ENCODE measurements at places on chromosomes 16 and 17. TPM values are rescaled to one million over a fixed set of nuclear protein-coding genes. Genes with fewer than 3 reads are reported as not detected.
A peak's percentile ranks its signal among the peaks of the same experiment; 100 is the strongest.

DNA sequence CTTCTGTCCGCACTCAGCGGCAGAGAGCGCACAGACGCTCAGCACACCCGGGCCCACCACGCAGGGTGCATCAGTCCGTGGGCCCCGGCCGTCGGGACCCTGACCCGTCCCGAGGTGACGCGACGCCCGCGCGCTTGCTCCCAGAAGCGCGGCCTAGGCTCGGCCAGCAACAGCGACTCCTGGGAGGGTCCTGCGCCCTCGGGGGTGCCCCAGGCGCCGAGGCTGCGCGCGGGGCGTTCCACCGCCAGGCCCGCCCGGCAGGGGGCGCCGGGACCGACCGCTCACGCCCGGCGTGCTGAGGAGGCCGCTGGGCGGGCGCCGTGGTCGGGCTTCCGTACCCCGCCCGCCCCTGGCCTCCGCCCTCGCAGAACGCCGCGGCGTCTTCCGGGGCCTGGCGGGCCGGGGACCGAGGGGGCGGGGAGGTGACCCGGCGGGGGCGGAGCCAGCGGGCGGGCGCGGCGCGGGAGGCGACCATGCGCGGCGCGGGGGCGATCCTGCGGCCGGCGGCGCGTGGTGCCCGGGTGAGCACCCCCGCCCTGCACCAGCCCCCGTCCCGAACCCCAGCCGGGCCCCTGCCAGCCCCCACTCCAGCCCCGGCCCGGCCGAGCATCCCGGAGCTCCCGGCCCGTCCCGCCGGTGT lies at the start of gene CISD3:
Gene CISD3, plus strand, starts transcription at position 456 of the 640 bp plus-strand sequence. Its CDS starts 18 bp downstream, at position 474.
- H3K4me3 ChIP-seq, result peak within 1 kb of the TSS; percentile 59
- no peaks in the 10 kb centered on the region for H3K27me3 ChIP-seq
- H3K27ac ChIP-seq, result peak within 1 kb of the TSS; percentile 59
- H3K36me3 ChIP-seq, result peaks cover 41% of the 10 kb centered on the region
- DNase-seq, result peak; percentile 83

DNA sequence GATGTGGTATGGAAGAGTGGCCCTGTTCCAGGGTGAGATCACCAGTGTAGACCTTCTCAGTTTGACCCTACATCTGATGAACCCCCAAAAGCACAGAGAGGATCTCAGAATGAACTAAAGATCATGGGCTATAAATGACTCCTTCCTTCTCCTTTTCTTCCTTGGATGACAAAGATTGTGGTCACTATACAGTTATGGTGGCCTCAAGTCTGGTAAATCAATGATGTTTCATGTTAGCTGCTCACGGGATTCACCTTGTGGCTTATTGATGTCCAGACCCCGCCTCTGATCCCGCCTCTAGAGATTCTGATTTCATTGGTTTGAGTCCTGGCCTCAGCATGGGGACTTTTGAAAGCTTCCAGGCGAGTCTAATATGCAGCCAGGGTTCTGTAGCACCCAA lies 112.2 kb downstream of the PITPNC1 start:
- no peak overlapping the region for H3K27ac ChIP-seq
- DNase-seq, result no peak
- no peaks in the 10 kb centered on the region for H3K36me3 ChIP-seq
- H3K4me3 ChIP-seq, result no peak overlapping the region
- peaks cover 13% of the 10 kb centered on the region for H3K4me1 ChIP-seq

DNA sequence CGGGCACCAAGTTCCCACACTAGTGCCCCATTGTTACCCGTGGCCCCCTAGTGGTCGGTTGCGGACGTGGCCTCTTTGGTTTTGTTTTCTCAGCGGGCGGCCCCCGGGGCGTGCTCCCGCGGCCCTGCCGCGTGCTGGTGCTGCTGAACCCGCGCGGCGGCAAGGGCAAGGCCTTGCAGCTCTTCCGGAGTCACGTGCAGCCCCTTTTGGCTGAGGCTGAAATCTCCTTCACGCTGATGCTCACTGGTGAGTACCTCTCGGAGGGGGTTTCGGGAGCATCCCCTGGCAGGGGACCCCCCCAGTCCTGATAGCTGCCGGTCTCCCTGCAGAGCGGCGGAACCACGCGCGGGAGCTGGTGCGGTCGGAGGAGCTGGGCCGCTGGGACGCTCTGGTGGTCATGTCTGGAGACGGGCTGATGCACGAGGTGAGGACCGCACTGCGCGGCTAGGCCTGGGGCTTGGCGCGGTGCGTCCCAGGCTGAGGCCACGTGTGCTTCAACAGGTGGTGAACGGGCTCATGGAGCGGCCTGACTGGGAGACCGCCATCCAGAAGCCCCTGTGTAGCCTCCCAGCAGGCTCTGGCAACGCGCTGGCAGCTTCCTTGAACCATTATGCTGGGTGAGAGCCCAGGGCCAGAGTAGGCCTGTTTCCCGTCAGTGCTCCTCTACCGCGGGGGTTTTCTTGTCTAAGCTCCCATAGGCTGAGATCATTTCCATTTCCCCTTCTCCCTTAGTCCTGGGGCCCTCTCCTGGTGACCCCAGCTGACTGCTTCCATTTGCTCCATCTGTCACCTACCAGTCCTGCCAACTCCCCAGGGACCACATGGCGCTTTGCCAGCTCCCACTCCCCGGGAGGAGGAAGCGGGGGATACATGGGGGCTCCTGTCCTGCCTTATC lies 1.7 kb downstream of the SPHK1 start:
- peaks cover 73% of the 10 kb centered on the region for H3K36me3 ChIP-seq
- peak; percentile 95 for DNase-seq
- peak overlapping the region; percentile 90 for H3K4me3 ChIP-seq
- peaks cover 87% of the 10 kb centered on the region for H3K4me1 ChIP-seq
- no peaks in the 10 kb centered on the region for H3K27me3 ChIP-seq

MYCBPAP gene
- not detected for total RNA-seq

DNA sequence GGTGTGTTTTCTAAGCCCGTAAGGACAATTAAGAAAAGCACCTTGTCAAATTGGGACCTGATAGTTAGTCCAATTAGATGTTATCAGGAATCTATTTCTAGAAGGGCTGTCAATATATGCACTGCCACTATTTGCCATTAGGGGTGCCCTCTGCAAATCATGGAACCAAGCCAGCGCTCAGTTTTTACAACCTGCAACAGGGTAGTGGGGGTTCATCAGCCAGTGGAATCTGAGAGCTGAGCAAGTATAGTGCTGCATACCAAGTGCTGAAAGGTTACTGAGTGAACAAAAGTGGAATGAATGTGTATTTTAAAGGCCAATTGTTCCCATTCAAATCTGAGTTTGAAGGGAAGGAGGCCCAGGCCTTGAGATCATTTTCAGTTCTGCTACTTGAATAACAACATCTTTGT lies 10.4 kb downstream of the PRR11 start:
- H3K27ac ChIP-seq, result no peak overlapping the region
- peaks cover 56% of the 10 kb centered on the region for H3K36me3 ChIP-seq
- DNase-seq, result peak; percentile 36
- peaks cover 12% of the 10 kb centered on the region for H3K4me1 ChIP-seq
- no peaks in the 10 kb centered on the region for H3K27me3 ChIP-seq
- no peak overlapping the region for H3K4me3 ChIP-seq

DNA sequence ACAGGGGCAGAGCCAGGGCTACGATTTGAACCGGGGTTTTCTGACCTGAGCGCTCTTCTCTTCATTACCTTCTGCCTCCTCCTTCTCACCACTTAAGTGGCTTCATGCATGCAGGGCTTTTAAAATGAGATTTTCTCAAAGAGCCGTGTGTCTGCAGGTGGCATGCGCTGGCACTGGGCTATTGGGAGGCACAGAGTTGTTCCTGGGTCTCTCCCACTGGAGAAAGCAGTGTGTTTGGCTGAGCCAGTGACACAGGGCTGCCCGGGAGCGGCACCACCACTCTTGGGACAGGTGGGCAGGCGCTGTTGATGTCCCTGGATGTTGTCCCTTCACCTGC lies 218.8 kb upstream of the CHMP6 start:
- H3K4me3 ChIP-seq, result no peak overlapping the region
- H3K27me3 ChIP-seq, result no peaks in the 10 kb centered on the region
- H3K27ac ChIP-seq, result peak overlapping the region; percentile 57
- H3K36me3 ChIP-seq, result peaks cover 20% of the 10 kb centered on the region

HBA2 gene
- not detected for total RNA-seq

HELZ gene
- 22.8 TPM for total RNA-seq

CLEC3A gene
- not detected for total RNA-seq

GRCh38 chr16:30187971-30188561 lies 4.7 kb downstream of the CORO1A start:
- H3K36me3 ChIP-seq, result no peaks in the 10 kb centered on the region
- H3K4me1 ChIP-seq, result peaks cover 9% of the 10 kb centered on the region
- H3K27ac ChIP-seq, result no peak overlapping the region
- DNase-seq, result no peak
- no peaks in the 10 kb centered on the region for H3K27me3 ChIP-seq

- no peaks in the 10 kb centered on the region for H3K4me1 ChIP-seq
- no peak for DNase-seq
- H3K27me3 ChIP-seq, result no peaks in the 10 kb centered on the region
- H3K27ac ChIP-seq, result no peak overlapping the region
- H3K36me3 ChIP-seq, result no peaks in the 10 kb centered on the region
- H3K4me3 ChIP-seq, result no peak overlapping the region
These were observed 1374.4 kb upstream of the CDH8 start for GRCh38 chr16:63410594-63410993.

GRCh38 chr16:57042157-57043111 lies 49.9 kb upstream of the CPNE2 start:
- no peaks in the 10 kb centered on the region for H3K27me3 ChIP-seq
- H3K36me3 ChIP-seq, result peaks cover 79% of the 10 kb centered on the region
- no peaks in the 10 kb centered on the region for H3K4me1 ChIP-seq
- H3K4me3 ChIP-seq, result no peak overlapping the region
- H3K27ac ChIP-seq, result no peak overlapping the region

GRCh38 chr17:11353601-11354000 lies 112.6 kb downstream of the SHISA6 start:
- no peak overlapping the region for H3K27ac ChIP-seq
- H3K4me1 ChIP-seq, result no peaks in the 10 kb centered on the region
- no peak for DNase-seq
- H3K4me3 ChIP-seq, result no peak overlapping the region

ABCC3 gene
- 7.6 TPM for total RNA-seq

DNA sequence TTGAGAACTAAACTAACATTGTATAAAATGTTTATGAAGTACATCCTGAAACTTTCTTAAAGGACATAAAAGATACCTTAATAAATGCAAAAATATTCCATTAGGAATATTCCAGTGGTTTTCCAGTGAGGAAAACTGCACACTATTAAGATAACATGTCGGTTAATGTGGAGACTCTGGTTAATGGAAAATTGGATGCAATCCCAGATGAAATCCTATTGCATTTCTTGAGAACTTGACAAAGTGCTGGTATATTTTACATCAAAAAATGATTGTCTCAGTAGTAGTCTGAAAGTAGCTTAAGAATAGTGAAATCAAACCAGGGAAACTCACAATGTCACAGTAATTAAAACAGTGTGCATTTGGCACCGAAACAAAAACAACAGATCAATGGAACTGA lies 202.5 kb upstream of the MON1B start:
- no peaks in the 10 kb centered on the region for H3K4me1 ChIP-seq
- H3K27ac ChIP-seq, result no peak overlapping the region
- H3K4me3 ChIP-seq, result no peak overlapping the region
- no peaks in the 10 kb centered on the region for H3K27me3 ChIP-seq

DNA sequence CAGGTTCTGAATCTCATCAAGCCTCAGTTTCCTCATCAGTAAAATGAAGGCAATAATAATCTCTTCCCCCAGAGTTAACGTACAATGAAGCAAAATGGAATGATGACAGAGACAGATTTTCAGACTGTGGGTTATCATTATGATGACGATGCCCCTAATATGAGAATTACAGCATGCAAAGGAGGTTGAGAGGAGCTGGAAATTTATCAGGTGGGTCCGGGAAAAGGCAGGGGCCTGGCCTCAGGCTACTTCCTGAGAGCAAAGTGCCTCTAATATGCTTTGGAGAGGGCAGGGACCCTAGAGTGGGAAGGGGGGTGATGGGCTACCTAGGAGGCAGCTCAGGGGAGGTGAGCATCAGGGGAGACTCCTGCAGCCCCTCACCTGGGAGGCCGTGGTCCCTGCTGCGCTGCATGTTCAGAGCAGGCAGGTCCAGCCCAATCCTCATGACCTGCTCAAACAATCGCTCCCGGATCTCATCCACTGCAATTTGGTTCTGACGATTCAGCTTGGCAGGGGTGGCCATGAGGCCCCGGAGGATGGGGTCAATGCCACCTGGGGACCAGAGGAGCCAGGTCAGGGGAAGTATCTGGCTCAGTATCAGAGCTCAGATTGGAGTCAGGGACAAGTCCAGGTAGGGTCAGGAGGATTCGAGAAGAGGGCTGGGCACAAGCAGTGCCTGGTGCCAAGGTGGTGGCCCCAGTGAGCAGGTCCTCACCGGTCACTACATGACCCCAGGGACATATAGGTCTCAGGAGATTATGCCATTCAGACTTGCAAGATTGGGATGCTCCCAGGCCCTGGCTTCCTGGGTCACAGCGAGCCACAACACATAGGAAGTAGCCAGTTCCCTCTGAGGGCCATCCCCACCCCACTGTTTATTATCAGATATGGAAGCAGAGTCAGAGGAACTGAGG lies 8.1 kb downstream of the MPO start:
- no peak overlapping the region for H3K27ac ChIP-seq
- H3K4me1 ChIP-seq, result no peaks in the 10 kb centered on the region
- no peaks in the 10 kb centered on the region for H3K36me3 ChIP-seq
- no peak overlapping the region for H3K4me3 ChIP-seq
- DNase-seq, result peak; percentile 41
- H3K27me3 ChIP-seq, result peaks cover 52% of the 10 kb centered on the region

- peaks cover 3% of the 10 kb centered on the region for H3K36me3 ChIP-seq
- no peak overlapping the region for H3K4me3 ChIP-seq
- no peak overlapping the region for H3K27ac ChIP-seq
- no peak for DNase-seq
- H3K27me3 ChIP-seq, result no peaks in the 10 kb centered on the region
These were observed 12.3 kb downstream of the DLG4 start for GRCh38 chr17:7207120-7208001.

- H3K27me3 ChIP-seq, result no peaks in the 10 kb centered on the region
- no peak overlapping the region for H3K27ac ChIP-seq
- no peak overlapping the region for H3K4me3 ChIP-seq
- DNase-seq, result no peak
- H3K4me1 ChIP-seq, result peaks cover 39% of the 10 kb centered on the region
- H3K36me3 ChIP-seq, result no peaks in the 10 kb centered on the region
These were observed 23.1 kb downstream of the STAT3 start for GRCh38 chr17:42365136-42365535.

CCL4L2 gene
- total RNA-seq, result not detected

SLFN14 gene
- total RNA-seq, result not detected

CAPNS2 gene
- total RNA-seq, result not detected

DNA sequence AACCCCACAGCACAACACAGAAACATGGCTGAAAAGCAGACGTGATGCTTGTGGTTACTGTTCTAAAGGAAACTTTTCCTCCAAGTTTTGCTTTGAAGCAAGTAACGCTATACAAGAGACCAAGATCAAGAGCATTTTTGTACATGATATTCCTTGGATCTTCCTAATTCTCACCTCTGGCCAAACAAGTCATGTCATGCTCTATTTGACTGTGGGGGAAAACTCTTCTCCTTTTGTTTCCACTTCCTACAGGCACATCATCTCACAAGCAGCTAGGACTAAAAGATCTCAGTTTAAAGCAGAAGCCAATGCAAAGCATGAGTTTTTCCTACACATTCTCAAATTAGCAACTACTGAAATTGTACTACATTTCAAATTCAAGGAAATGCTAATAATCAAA lies 50.7 kb downstream of the CFDP1 start:
- no peaks in the 10 kb centered on the region for H3K27me3 ChIP-seq
- no peak overlapping the region for H3K4me3 ChIP-seq
- no peak for DNase-seq
- H3K4me1 ChIP-seq, result peaks cover 39% of the 10 kb centered on the region
- H3K27ac ChIP-seq, result no peak overlapping the region

GRCh38 chr17:33459078-33459940 lies 166.2 kb upstream of the ASIC2 start:
- H3K4me1 ChIP-seq, result peaks cover 48% of the 10 kb centered on the region
- no peak for DNase-seq
- H3K27ac ChIP-seq, result no peak overlapping the region
- H3K36me3 ChIP-seq, result no peaks in the 10 kb centered on the region

PHKG2 gene
- 35.3 TPM for total RNA-seq

All from SJSA1 (cell line).